ENCODE measurements at places on chromosomes 7 and 10.

- DNase-seq: no peak
Measured at GRCh38 chr7:39501358-39501757, 64.8 kb upstream of the YAE1 start.

DNA sequence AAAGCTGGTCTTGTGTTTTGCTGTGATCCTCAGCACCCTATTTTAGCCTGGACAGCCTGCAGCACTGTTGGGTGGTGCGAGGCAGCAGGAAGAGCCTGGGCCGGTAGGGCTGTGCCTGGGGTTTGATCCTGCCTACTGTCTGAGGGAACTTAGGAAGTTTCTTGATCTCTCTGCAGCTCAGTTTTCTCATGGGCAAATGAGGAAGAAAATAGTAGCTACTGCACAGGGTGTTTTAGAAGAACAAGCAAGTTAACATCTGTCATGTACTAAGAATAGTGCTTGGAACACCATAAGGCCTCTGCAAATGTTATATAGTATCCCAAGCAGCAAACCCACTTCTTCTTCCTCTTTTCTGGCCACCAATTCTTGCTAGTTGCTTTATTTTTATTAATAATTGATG lies 12.0 kb upstream of the AGR2 start:
- DNase-seq: no peak

DNA sequence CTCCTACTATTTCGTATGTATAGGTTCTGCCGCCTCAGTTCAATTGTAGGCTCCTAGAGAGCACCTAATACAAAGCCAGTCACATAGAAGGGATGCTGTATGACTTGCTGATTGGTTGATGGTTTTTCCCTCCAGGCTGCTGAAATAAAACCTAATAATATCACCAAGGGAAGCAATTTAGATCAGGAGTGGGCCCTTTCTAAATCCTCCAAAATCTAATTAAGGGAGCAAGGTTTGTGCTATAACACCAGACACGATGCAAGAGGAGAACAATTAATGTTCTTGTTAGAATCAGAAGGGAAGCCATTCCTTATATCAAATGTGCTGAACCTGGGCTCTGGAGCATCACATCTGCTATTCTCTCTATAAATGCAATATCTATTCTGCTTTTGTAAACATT lies 42.0 kb upstream of the SLC13A1 start:
- no peak for DNase-seq

DNA sequence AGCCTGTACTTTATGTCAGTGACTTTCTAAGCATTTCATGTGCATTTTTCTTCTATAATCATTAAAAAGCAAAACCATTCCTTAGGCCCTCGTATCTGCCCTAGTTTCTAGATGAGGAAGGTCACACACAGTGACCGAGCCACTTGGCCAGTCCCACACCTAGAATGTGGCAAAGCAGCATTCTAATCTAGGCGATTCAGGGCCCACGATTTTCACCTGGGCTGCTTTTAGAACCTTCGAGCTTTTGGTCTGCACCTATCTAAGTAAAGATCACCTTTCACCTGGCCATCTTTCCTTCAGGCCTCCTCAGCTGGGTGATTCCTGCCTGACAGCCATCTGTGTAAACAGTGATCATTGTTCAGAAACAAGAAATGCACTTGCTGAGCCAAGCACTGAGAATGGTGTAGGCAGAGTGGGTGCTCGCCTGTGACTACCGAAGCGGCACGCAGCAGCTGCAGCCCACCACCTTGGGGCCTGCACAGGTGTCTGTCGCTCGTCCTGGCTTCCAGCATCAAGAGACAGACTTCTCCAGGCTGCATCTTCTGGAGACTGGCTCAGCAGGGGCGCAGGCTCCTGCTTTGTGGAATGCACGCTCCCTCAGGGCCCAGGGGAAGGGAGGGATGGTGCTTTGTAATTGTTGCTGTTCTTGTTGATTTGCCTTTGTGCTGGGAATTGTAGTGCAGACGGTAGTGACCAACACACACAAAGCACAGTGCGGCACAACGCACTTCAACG lies 149.0 kb upstream of the INSYN2A start:
- DNase-seq: peak; percentile 49

- no peak for DNase-seq
Measured at GRCh38 chr10:60271319-60272040, 118.2 kb downstream of the ANK3 start.

- DNase-seq: no peak
Measured at GRCh38 chr10:63156236-63156635, 23.1 kb downstream of the NRBF2 start.

DNA sequence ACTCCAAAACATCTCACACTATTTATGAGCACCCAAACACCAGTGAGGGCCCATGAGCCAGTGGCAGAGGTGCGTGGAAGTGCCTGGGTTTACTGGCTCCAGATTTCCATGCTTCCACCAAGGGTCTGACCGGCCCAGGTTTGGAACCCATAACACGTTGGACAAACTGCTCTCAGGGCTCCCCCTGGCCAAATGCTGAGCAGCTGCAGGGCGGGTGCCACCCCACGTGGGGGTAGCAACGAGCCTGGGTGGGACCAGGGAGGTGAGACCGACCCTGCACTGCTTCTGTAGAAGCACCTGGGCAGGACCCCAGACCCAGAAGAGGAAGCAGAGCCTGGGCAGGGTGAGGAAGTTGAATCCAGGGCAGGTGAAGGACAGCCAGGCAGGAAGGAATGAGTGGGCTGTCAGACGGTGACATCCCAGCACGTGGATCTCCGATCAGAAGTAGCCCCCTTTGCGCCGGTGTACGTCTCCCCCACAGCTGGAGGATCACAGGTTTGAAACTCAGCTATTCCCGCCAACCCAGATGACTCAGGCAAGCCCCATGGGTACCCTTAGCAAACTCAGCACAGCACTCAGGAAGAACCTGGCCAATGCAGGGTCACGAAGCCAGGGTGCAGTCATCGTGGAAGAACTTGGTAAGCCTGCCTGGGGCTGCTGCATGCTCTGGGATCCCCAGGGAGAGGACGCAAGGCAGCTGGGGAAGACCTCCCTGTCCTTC lies 100.4 kb upstream of the DDC start:
- peak; percentile 4 for DNase-seq

- DNase-seq: peak; percentile 78
Measured at GRCh38 chr7:79664884-79665676, 211.6 kb upstream of the MAGI2 start.

- no peak for DNase-seq
Measured at GRCh38 chr7:55498142-55498541, 74.2 kb downstream of the VOPP1 start.

- DNase-seq: no peak
Measured at GRCh38 chr10:70481105-70481504, 2.5 kb downstream of the PALD1 start.

DNA sequence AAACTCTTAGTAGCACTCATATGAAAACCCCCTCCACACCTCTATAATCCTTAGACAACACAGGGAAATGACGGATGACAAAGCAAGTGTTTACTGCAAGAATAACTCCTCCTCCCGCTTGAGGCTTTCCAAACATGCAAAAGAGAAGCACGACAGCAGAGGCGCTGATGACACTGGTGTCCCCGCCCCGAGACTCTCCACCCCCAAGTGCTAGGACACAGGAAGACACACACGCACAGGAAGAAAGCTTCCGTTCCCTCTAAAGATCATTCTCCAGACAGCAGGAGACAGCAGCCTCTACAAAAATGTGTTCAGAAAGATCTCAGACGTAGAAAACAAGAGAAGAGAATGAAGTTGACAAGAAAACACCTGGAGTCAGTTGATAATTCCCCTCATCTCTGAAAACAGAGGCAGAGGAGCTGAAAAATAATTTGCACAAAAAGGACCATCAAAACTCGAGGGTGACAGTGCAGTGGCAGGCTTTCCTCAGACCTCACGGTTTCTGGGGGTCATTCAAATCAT lies 90.2 kb downstream of the DLG5 start:
- DNase-seq: peak; percentile 88

- no peak for DNase-seq
Measured at GRCh38 chr7:34362621-34363020, 295.4 kb upstream of the NPSR1 start.

- no peak for DNase-seq
Measured at GRCh38 chr10:101099901-101100300, 31.2 kb upstream of the TLX1 start.

- DNase-seq: no peak
Measured at GRCh38 chr10:119340893-119341458, 133.6 kb downstream of the GRK5 start.

- DNase-seq: no peak
Measured at GRCh38 chr7:49433794-49434193, 339.6 kb upstream of the VWC2 start.

DNA sequence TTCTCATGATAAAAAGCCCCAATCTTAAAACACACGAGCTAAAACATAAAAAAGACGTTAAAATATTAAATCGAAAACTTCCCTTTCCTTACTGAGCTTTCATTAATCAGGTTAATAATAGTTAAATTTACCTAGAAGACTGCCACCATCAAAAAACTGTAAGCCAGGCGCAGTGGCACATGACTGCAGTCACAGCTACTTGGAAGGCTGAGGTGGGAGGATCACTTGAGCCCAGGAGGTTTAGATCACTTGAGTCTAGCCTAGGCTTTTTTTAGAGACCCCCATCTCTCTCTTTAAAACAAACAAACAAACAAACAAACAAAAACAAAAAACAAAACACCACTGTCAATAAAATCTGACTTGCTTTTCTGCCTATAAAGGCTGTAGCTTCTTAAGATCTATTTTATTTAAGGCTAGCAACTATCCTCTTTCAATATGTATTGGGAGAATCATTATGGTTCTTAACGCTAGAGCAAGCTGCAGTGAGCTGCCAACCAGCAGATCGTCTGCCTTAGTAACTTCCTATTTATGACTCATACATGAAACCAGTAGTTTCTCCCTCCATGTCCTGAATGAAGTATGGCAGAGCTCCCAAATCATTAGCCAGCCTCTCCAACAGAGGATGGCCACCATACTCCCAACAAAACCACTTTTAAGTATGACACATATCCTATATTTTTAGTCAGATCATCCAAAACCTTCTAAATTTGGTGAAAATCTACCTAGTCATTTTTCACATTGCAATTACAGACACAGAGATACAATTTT lies 163.7 kb downstream of the SRPK2 start:
- DNase-seq: peak; percentile 90

- no peak for DNase-seq
Measured at GRCh38 chr7:37927773-37928444, 7.5 kb downstream of the EPDR1 start.

DNA sequence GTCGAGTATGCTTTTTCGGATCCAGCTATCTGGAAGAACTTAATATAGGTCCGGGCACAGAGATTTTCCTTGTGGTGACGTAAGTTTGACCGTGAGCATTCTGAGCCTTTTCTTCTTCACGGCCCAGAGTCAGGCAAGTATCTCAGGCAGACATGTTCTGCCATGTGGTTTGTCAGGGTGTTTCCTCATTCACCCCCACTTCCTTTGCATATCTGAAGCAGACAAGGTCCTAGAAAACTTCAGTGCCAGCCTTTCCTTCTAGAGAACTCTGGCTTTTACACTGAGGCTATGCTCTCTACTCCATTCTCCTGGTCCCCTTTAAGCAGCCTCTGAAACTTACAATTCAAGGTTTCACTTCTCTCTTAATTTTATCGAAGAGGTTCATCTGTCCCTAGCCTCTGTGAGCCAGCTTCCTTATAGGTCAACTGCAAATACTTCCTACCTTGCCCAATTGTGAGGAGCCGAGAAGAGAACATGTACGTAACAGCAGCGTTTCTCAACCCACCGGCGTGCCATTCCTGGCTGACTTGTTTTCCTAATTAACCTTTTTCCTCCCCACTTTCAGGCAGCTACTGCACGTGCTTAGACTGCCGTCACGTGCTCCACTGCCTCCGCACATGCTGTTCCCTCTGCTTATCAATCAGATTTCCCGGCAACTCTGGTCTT lies 47.3 kb downstream of the CDCA7L start:
- DNase-seq: no peak

GRCh38 chr7:15720849-15721471 lies 34.5 kb upstream of the MEOX2 start:
- peak; percentile 64 for DNase-seq

- DNase-seq: no peak
Measured at GRCh38 chr10:128456271-128456670, 330.0 kb upstream of the MKI67 start.

GRCh38 chr7:16875861-16876260 lies 5.9 kb downstream of the AGR3 start:
- DNase-seq: no peak

- DNase-seq: no peak
Measured at GRCh38 chr10:53134050-53134449, 361.5 kb upstream of the MBL2 start.

- DNase-seq: no peak
Measured at GRCh38 chr10:71581376-71581775, 138.2 kb downstream of the C10orf105 start.

DNA sequence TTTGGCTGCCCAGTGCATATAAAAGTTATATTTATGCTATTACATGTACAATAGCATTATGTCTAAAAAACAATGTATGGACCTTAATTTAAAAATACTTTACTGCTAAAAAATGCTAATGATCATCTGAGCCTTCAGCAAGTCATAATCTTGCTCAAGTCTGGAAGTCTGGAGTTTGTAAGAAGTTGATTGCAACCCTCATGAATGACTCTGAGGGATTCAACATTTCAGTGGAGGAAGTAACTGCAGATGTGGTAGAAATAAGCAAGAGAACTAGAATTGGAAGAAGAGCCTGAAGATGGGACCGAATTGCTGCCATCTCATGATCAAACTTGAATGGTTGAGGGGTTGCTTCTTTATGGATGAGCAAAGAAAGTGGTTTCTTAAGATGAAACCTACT lies 13.0 kb upstream of the ADAMTS14 start:
- DNase-seq: no peak

DNA sequence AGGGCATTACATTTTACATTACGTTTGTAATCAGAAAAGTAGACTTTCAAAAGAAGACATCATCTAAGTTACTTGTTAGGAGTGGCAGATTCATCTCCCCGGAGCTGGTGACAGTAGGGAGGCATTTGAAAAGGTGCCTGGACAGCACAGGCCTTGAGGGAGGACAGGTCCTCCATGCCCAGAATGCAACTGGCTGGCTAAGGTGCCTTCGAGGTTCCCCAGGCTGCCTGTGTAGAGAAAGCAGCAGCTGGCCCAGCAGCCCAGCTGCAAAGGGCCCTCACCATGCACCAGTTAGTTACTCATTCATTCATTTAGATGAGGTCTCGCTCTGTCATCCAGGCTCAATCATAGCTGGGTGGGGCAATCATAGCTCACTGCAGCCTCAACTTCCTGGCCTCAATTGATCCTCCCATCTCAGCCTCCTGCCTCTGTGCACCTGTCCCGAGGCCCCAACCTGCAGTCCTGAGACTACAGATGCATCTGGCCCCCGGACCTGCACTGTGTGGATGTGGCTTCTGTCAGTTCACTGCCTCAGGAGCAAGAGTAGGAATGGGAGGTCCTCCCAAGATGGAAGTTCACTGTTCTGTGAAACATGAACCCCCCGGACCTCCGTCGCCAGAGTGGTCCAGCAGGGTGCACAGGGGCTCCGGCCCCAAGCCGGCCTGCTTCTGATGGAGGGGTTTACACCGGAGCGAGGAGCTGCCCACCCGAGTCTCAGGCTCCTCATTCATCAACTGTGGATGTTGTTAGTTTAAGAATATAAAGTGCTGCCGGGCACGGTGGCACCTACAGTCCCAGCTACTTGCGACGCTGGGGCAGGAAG lies 36.6 kb downstream of the PRKAG2 start:
- no peak for DNase-seq

Measured in DMS53 (cell line).